Inflammatory macrophage treated with lipopolysaccharide for 4 hours (primary cell): ENCODE measurements at places on chromosomes 7 and 10.

DNA sequence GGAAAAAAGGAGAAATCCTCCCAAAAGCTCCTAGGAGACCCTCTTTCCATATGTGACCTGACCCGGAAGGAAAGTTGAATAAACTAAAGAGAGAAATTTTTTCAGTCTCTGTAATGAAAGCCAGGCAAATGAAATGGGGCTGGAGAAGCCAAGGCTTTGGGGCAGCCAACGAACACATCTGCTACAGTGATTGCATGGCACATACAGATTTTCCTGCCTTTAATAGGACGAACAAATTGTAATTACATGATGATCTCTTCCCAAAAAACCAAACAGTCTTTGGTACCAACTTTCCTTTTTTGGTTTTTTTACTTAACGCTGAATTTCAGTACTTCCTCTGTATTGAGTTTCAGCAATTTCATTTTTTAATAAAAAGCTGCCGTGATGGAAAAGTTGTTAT lies 23.5 kb upstream of the PTN start:
- DNase-seq, result no peak

DNA sequence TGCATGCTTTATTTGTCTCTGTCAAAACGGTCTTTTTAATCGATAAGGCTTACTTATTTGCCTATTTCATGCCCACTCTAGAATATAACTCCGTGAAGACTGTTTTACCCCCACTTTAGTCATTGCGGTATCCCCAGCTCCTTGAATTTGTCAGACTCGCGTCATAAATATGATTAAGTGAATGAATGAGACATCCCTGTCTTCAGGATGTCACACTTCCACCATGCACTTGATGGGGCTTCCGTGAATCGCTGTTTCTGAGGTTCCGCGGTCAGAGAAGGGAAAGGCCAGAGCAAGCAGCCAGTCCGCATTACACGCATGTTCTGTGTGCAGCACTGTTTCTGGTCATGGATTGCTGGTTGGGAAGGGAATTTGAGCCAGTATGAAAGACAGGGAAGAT lies 138.8 kb downstream of the CELF2 start:
- no peak for DNase-seq

DNA sequence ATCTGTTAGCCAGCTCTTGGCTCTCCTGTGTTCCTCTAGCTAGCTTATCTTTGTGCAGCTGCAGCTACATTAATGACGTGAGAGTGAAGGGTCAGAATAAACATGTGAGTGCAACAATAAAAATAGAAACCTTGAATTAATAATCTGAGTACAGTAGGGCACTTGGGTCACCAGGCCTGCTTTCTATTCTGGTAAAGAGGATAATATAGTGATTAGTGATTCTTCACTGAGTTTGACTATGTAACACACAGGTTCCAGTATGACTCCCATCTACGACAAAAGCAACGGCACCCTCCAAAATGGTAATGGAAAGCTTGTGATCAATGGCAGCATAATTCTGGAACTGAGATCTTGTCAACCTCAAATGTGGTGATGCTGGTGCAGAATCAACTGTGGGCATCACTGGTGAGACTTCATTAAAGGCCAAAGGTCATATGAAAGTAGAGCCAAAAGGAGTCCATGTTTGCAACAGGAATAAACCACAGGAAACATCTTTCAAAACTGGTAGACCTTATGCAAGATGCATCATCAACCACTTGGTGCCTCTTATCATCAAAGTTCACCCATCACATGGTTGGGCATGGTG lies 77.6 kb downstream of the NRBF2 start:
- peak; percentile 58 for DNase-seq

DNA sequence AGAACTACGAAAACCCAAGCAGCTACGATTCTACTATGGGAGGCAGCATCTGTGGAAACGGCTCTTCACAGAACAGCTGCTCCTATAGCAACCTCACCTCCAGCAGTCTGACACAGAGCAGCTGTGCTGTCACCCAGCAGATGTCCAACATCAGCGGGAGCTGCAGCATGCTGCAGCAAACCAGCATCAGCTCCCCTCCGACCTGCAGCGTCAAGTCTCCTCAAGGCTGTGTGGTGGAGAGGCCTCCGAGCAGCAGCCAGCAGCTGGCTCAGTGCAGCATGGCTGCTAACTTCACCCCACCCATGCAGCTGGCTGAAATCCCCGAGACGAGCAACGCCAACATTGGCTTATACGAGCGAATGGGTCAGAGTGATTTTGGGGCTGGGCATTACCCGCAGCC lies 81.6 kb upstream of the SAMD8 start:
- DNase-seq, result no peak

GRCh38 chr10:63711867-63712716 lies 190.9 kb downstream of the REEP3 start:
- DNase-seq, result no peak

DNA sequence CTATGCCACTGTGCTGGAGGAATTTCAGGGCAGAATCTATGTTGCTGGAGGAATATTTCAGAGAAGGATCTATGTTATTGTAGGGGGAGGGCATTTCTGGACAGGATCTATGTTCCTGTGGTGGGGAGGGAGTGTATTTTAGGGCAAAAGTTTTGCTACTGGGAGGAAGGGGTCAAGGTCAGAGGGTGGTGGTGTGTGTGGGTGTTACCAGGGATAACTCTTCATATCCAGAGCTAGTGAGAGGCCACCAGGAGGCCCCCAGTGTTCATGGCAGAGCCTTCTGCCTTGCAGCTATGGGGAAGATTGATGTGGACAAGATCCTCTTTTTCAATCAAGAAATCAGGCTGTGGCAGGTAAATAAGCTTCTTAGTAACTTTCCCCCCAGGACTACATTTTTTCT lies 2.0 kb upstream of the STRA8 start:
- no peak for DNase-seq

DNA sequence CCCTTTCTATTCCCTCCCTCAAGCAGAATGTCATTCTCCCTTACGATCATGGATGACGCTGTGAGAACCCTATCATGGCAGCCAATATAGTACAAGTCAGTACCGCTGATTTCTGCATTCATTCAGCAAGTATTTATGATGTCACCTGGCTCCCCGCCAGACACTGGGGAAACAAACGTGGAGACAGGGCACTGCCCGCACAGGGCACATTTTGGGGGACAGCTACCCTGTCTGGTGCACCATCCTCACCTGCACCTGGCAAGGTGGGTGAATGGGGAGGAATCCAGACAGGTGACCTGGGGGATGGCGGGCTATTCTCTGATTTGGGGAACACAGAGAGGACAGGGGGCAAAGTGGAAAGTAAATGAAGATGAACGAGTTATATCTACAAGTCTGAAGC lies 28.4 kb downstream of the MKI67 start:
- no peak for DNase-seq

GRCh38 chr10:68900427-68901104 lies 549 bp upstream of the DDX50 start:
- no peak for DNase-seq

GRCh38 chr10:68315582-68315981 lies 16.3 kb upstream of the HNRNPH3 start:
- DNase-seq, result no peak

GRCh38 chr7:68205826-68206225 lies 1209.2 kb downstream of the TYW1 start:
- no peak for DNase-seq

DNA sequence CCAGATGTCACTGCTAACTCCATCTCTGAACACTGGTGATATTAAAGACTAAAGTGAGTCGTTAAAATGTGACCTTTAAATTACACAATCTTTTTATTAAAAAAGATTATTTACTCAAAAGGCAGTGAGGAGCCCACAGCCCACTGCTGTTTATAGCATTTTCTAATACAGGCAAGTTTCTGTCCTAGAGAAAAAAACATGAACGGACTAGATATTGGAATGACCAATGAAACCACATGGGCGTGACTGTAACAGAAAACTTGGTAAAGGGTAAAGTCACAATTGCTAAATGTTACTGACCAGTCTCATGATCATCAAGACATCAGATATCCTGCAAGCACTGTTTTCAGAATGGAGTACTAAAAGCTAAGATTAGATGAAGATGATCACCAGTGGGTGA lies 78.7 kb downstream of the FEZF1 start:
- DNase-seq, result no peak

DNA sequence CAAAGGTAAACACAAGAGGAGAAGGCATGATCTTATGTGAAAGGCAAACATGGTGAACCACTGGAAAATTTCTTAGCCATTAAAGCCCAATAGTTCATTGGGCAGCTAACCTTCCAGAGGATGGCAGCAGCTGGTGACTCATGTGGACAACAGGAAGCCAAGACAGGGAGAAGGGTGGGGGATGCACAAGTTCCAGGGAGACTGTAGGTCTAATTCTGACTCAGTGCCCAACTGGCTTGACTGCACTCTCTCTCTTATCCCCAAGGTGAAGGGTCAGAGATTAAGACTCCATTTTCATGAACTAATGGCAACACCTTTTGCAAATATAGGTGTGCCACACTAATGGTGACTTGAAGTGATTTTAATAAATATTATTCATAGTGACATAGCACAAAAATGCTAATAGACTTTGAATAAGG lies 47.9 kb upstream of the SLC35B4 start:
- DNase-seq, result no peak

GRCh38 chr10:74924251-74924963 lies 98.0 kb downstream of the KAT6B start:
- DNase-seq, result peak; percentile 72

GRCh38 chr10:77592946-77593636 lies 44.5 kb downstream of the KCNMA1 start:
- DNase-seq, result peak; percentile 80

GRCh38 chr7:141960687-141961422 lies 12.7 kb downstream of the TAS2R38 start:
- peak; percentile 95 for DNase-seq

DNA sequence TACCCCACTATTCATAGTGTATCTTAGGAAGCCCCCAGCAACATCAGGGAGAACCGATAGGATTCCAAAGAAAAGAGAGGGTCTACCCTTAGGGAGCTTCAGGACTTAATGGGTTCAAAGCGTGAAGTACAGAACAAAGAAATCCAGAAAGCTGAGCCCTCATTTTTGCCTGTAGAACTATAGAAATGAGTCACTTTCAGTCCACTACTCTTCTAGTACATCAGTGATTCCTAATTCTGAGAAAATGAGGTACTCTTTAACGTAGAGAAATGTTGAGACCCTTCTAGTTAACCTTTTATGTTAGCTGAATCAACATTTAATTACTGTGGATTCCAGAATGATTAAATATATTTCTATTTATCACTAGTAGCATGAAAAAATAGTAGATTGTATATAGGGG lies 1.8 kb downstream of the TDRD1 start:
- no peak for DNase-seq

GRCh38 chr10:130932326-130933007 lies 379.1 kb downstream of the TCERG1L start:
- no peak for DNase-seq

DNA sequence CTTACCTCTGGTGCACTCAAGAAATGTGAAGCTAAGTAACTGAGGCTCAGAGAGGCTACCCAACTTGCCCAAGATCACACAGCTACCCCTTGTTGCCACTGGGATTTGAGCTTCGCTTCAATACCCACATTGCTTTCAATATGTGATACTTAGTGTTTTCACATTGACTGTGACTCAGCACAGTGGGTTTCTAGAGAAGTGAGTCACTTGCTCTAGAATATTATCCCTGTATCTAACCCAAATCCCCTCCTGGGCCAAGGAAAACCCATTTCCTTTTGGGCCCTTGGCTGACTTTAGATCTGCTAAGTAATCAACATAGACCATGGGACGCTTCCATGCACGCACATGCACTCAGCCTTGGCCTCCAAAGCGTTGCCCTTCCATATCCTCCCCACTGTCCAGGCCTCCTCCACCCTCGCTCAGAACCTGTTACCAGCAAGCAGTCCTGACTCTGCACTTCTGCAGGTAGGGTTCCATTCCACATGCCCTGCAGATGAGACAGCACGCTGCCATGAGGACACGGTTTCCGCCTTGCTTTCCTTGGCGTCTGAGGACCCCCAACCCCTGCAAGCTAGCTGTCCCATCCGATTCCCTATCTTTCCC lies 87.7 kb upstream of the CHST15 start:
- no peak for DNase-seq

DNA sequence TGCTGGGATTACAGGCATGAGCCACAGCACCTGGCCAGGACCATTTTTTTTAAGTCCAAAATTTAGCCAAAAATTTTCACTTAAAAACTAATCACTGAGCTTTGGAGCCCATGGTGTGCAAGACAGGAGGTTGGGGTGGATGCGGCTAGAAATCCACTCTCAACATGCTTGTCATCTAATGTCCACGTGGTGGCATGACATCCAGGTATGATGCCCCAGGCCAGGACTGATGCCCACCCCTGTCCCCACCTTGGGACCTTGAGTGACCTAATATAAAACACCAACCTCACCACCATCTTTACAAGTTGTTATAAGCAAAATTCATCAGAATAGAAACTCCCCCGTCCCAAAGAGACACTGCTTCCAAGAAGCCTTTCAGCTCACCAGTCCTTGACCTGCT lies 20.4 kb upstream of the IMPDH1 start:
- no peak for DNase-seq

DNA sequence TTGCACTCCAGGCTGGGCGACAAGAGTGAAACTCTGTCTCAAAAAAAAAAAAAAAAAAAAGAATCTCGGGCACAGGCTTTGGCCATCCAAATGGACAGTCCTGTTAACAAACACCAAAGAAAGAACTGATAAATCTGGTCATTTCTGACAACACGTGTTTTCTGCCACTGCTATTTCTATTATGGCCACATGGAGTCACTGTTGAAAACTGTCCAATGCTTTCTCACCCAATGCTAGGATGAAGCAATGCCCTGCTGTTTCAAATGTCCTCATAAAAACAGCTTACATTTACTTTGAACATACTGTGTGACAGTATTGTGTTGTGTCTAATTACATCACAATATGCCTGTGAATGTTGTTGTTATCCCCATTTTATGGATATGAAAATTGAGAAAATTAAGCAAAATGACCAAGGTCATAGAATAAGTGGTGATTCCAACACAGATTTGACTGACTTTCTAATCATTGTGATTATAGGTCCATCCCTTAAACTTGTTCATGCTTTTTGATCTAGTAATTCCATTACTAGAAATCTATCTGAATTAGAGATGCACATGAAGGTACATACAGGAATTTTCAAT lies 19.9 kb upstream of the MAP3K8 start:
- DNase-seq, result peak; percentile 88

DNA sequence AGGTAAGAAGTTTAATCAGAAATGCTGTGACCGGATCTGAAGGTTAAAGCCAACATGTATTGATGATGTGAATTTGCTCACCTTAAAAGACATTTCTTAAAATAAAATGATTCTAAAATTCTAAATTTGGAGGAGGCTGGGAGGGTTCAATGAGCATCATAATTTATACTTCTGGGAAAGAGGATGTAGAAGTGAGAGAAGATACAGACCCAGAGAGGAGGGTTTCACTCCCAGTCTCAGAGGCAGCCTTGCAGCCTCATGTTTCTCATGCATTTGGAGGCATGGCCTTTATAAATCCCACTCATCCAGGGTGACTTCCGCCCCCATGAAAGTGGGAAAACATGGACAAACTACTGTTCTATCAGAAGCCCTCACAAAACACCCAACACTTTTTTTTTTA lies 305.6 kb upstream of the PITRM1 start:
- peak; percentile 36 for DNase-seq

GRCh38 chr7:5582532-5582935 lies 158.9 kb upstream of the TNRC18 start:
- peak; percentile 63 for DNase-seq
